Type B pancreatic cell (in vitro differentiated cells): ENCODE measurements at places on chromosomes 5 and 9. TPM values are rescaled to one million over a fixed set of nuclear protein-coding genes. Genes with fewer than 3 reads are reported as not detected.

GRCh38 chr5:157750320-157750719 lies 6.8 kb downstream of the LSM11 start:
- no peak for DNase-seq
- H3K36me3 ChIP-seq, result peaks cover 3% of the 10 kb centered on the region
- H3K4me1 ChIP-seq, result peaks cover 11% of the 10 kb centered on the region
- H3K27ac ChIP-seq, result no peak overlapping the region
- no peaks in the 10 kb centered on the region for H3K27me3 ChIP-seq
- H3K4me3 ChIP-seq, result no peak overlapping the region

DNA sequence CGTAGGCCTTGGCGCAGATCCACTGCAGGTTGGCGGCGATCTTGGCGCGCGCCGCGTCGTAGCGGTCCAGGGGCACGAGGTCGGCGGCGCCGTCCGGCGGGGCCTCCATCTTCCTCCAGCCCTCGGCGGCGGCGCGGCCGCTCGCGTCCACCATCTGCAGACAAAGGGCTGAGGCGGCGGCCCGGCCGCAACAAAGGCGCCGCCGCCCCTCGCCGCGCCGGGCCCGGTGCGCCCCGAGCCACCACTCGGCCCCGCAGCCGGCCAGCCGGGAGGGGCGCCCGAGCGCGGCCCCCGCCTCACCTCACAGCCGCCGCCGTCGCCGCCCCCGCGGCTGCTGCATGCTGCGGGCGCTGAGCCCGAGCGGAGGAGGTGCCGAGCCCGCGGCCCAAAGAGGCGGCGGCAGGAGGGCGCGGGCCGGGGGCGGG lies 328 bp downstream of the CAMSAP1 start:
- no peaks in the 10 kb centered on the region for H3K27me3 ChIP-seq
- H3K27ac ChIP-seq, result no peak overlapping the region
- H3K4me1 ChIP-seq, result peaks cover 34% of the 10 kb centered on the region
- peaks cover 48% of the 10 kb centered on the region for H3K36me3 ChIP-seq
- no peak overlapping the region for H3K4me3 ChIP-seq

- DNase-seq, result no peak
- H3K4me3 ChIP-seq, result no peak overlapping the region
- peaks cover 2% of the 10 kb centered on the region for H3K36me3 ChIP-seq
- peak overlapping the region; percentile 99 for H3K27ac ChIP-seq
- H3K27me3 ChIP-seq, result no peaks in the 10 kb centered on the region
- peaks cover 41% of the 10 kb centered on the region for H3K4me1 ChIP-seq
Measured at GRCh38 chr9:128092199-128092977, 24.4 kb downstream of the SLC25A25 start.

Gene DMRTA1
- 1.2 and 1.5 TPM in 2 replicates for total RNA-seq

Gene C9orf50
- not detected in 2 replicates for total RNA-seq

Gene ABLIM3
- total RNA-seq, result 7.8 and 8.0 TPM in 2 replicates

Gene TNFSF15
- total RNA-seq, result 3.3 and 7.3 TPM in 2 replicates
